Stimulated activated CD4-positive, alpha-beta T cell treated with anti-CD3 and anti-CD28 coated beads, Interleukin-1b, Interleukin-23, amount 100 ng/mL, for 24 hours (primary cell): ENCODE measurements at places on chromosomes 6 and 20.

- DNase-seq = no peak
Observed at GRCh38 chr6:43942616-43943015, 172.6 kb downstream of the VEGFA start.

DNA sequence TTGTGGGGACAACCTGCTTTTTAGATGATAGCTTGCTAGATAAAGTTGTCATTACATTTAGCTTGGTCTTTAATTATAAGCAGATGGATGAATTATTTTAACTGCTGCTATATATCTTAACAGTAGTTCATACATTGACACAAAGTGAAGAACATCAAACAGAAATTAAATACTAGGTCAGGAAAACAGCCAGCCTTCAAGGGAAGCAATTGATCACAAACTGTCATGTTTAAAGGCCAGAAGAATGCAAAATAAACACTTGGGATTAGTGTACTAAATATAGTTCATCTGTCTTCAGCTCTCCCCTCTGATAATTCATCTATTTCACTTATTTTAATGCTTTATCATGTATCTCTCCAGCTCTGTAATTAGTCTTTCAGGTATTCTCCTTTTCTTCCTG, 225.1 kb upstream of the FERMT1 start:
- DNase-seq = no peak

- no peak for DNase-seq
Observed at GRCh38 chr6:16041327-16041726, 87.6 kb upstream of the MYLIP start.

- DNase-seq = no peak
Observed at GRCh38 chr6:31978831-31979230, 3.0 kb upstream of the C4A start.

GRCh38 chr6:39314273-39314795, at the start of gene KCNK17:
TSS of gene KCNK17 (minus strand) at chr6:39314419. CDS start at chr6:39314320, 99 bp downstream.
- no peak for DNase-seq

DNA sequence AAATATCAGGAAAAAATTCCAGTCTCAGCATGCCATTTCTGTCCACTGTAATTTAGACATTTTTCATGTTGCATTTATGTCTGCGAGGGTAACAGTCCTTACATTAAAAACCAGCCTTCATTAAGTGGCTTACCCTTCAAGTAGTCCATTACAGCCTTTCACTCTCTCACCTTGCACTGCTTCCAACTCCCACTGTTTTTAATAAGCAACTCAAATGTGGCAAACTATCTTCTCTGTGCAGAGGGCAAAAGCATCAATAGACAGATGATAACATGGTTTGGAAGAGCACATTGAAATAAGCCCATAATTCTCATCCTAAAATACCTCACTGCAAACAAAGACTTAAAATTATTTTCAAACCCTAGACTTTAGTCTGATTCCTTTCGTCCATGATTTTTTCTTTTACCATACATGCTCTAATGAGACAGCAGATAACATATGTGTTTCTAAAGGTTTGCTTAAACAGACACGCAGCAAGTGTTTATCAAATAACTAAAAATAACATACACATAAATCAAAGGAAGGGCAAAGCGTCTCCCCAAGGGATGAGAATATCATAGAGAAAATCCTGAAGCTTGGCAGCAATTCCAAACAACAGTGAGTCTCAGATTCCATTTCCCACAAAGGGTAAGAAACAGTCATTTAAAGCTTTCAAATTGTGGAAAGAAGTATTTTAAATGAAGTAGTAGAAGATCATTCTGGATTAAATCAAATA, 130.4 kb downstream of the PTPRK start:
- DNase-seq = no peak

DNA sequence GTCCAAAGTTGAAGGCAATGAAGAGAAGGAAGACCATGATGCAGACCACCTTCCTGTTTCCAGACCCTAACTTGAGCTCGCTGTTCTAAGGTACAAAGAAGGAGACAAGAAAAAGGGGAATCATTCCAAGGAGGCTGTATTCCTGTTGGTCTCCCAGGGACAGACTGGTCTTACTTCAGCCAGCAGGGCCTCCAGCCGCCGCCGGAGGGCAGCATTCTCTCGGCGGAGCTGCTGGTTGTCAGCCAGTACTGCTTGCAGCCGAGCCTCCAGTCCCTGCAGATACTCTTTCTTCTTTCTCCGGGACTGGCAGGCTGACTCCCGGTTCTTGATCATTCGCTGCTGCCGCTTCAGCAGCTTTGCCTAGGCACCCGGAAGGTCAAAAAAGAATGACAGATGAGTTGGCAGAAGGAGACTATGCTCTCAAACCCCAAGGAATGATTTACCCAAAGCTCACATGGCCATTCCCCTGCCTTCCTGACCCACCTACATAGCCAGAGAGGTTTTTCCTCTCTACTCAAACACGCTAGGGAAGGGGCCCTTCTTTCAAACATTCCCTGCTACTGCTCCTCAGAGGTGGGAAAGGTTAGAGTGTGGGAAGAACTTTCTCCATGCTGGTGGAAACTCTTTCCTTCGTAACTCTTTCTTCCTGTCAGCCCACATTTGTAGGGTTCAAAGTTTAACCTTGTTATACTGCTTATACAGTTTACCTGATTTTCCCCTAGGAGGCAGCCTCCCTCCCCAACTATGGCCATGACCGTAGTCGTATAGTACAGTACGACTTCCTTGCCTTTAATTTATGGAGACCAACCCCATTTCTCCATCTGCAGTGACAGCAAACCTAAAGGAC, 9.0 kb downstream of the ATF6B start:
- no peak for DNase-seq

- DNase-seq = no peak
Observed at GRCh38 chr6:16688436-16688835, 72.8 kb downstream of the ATXN1 start.

GRCh38 chr6:43780941-43781928, 11.2 kb downstream of the VEGFA start:
- DNase-seq = no peak

- no peak for DNase-seq
Observed at GRCh38 chr20:16352751-16353416, 220.4 kb downstream of the KIF16B start.

- no peak for DNase-seq
Observed at GRCh38 chr20:33054791-33055190, 1.1 kb downstream of the BPIFB3 start.

GRCh38 chr20:53149890-53150205, 177.7 kb downstream of the TSHZ2 start:
- no peak for DNase-seq
